Germinal center (tissue), 1 donor: ENCODE measurements at places on chromosomes 13 and 19.

DNA sequence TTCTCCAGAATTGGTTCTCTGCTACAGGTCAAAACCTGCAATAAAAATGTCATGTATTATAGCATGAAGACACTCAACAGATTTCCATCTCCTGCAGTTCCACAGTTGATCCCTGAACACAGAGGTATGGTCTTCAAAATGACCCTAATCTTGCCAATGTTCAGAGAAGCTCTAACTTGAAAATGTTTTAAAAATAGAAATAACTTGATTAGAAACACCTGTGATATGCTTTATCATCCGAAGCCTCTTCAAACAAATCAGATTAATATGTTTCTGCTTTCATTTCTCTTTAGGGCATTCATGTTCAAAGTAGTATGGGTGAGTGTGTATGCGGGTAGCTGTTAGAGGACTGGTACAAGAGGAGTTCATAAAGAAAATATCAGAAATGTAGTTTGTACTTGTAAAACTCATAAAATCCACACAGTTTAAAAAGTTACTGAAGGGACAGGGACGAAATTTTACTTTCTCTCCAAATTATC, 60.4 kb downstream of the KCNRG start:
- peak; percentile 36 for DNase-seq

DNA sequence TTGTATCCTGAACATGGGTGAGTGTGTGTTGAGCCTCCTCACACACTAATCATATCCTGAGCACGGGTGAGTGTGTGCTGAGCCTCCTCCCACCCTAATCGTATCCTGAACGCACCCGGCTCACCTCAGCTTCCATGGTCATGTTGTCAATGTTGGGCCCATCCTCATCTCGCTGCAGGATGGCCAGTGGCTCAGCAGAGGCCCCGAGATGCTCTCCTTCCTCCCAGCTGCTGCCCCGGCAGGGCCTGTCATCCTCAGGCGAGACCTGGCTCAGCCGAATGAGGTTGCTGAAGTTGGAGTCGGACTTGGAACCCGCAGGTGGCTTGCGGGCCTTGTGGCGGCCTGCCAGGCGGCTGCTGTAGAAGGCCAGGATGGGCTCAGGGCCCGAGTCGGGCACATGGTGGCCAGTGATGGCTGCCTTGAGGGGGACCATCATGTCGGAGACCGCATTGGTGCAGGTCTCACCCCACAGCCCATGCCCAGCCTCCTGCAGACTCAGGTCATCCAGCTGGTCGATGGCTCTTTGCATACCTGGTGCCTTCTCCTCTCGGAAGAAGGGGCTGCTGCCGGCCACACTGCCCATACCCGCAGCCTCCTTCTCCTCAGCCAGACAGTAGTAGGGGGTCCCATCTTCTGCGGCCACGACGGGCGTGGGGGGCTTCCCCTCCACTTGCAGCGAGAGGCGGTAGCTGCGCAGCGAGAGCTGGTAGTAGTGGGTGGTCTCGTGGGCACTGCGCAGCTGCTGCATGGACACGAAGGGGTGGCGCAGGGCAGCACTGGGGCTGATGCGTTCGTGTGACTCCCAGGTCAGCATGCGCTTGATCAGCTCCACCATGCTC, 9.6 kb downstream of the HIPK4 start:
- no peak for DNase-seq

DNA sequence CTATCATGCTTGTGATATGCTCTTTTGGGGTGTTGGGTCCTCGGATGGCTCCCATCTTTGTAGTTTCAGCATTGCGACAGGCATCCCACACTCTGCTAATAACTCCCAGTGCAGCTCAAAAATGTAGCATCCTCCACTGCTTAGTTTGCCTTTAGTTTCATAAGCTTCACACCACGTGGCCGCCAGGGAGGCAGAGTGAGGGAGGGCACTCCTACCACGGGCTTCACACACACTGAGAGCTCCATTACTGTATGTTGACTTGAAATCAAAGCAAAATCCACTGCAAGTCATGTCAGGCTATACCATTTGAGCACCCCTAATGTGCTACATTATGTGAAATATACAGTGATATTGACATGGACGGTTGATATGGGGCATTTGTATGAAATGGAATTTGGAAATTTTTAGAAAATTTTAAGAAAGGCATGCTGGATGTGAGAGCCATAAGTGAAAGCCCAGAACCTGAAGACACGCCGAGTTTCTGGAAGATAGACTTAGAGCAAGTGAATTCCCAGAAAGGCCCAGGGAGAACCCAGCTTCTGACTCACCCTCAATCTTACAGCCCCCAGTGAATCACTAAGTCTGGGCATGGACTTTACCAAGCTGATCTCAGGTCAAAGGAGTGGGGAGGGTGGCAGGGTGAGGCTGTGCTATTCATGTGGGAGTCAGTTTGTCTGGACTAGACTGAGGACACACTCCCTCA, 94.1 kb downstream of the HSPH1 start:
- DNase-seq, result no peak

GRCh38 chr13:50318887-50319286, 303.6 kb downstream of the KCNRG start:
- DNase-seq, result no peak

GRCh38 chr19:45613926-45614725, 12.1 kb upstream of the GPR4 start:
- no peak for DNase-seq

DNA sequence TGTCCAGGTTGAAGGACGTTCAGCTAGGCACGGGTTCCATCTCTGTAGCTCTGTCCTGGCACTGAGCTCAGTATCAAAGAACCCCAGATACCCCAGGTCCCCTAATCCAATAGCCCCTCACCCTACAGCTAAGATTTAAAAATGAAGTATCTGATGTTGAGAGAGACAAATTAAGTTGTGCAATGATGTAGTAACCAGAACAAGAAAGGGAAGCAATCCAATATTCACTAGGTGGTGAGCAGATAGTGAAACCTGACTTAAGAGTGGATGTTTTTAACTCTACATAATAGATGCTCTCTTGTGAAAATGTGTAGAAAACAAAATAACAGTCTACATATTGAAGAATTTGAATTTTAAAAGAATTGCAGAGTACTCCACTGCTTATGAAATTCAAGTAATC, 1.8 kb downstream of the ACOD1 start:
- DNase-seq, result no peak

- DNase-seq, result no peak
Measured at GRCh38 chr19:10191347-10191746, 3.4 kb downstream of the DNMT1 start.

DNA sequence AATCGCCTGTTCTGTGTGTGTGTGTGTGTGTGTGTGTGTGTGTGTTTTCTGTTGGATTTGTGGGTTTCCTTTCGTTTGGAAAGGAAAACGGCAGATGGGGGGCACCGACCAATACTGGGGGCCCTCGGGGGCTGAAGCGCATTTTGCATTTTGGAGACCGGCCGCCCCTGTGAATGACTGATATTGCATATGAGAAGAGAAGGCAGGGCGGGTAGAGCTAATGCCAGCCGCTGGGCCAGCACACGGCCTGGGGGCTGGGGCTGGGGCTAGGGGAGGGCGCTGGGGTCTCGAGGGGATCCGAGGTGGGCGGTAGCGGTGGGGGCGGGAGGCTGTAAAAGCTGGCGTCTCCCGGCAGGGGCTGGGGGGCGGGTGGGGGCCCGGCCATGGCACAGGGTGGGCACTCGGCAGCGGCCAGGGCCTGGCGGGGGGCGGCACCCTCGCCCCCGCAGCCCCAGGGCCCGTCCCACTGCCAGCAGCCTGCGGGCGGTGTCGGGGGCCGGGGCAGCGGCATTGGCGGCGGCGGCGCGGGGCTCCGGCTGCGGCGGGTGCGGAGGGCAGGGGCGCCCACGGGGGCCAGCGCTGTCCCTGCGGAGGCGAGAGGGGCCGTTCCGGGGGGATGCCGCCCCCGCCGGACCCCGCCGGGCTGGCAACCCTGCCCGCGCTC, 11.2 kb downstream of the ANO8 start:
- DNase-seq, result no peak

DNA sequence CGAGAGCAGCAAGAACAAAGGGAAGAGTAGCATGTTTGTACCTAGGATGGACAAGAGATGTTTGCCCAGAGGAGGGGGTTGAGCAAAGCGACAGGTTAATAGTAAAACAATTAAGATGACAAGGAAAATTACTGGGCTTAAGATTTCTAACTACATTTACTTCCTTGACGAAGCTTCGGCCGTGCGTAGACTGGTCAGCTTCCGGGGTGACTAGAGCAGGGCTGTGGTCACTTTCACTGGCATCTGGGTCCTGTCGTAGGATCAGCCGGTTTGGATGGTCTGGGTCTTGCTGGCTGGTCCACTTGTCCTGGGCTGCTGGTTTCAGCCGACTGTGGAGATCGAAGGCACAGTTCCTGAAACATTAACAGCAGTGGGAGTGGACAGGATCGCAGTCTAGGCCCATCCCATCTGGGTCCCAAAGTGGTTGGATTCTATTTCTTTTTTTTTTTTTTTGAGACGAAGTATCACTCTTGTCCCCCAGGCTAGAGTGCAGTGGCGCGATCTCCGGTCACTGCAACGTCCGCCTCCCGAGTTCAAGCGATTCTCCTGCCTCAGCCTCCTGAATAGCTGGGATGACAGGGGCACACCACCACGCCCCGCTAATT, 5.0 kb upstream of the BSG start:
- DNase-seq, result no peak

DNA sequence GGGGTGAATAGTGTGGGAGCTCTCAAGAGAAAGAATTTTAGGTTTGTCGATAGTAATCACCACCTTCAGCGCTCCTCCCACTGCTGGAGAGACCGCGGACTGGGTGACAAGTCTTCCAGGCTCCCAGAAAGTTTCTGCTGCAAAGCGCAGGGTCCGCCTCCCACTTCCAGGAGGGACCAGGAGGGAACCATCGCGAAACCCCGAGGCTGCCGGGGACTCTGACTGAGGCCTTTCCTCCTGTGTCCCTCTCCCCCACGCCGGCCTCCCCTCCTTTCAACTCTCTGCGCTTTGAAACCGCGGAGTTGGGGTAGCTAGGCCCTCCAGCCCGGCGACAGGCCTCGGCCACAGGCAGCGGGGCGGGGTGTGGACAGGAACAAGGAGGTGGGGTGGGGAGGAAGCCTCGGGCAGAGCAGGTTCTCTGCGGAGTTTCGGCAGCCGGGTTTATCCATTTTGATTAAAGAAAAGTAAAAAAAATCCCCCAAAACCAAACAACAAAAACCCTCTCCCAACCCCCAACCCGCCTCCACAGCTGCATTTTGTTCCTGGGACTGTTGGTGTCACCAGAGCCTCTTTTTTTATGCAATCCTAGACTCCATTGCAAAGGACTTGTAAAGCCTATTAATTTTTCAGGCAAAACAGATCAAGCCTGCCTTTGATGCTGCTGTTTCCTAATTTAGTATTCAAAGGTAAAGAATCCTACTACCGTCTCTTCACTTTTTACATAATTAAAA, 157.2 kb downstream of the TM9SF2 start:
- DNase-seq, result no peak

DNA sequence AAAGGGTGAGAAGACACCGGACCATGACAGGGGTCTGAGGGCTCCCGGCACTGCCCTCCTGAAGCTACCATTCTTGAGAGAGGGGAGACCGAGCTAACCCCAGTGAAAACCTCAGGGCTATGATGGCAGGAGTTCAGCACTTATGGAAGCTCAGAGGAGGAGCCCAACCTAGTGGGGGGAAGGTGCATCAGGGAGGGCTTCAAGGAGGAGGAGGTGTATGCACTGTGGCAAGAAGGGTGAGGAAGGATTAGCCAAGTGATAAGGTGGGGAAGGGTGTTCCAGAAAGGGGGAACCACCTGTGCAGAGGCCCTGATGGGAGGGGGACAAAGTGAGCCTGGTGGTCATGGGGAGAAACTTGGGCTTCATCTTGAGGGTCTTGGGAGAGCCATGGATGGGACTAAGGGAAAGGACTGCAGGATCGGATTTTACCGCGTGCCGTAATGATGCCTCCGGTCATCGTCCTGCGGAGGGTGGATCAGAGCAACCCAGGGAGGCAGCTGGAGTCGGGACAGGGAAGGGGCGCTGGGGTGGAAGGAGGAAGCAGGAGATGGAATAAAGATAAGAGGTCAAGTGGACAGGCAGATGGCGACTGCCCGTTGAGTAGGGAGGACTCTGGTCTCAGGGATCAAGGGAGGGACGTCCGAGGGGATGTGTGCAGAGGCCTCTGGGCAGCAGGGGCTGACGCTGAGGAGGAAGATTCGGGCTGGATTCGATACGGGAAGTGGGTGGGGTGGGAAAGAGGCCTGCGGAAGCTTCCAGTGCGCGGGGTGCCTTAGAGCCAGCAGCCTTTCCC, 13.3 kb upstream of the PSMD8 start:
- no peak for DNase-seq

DNA sequence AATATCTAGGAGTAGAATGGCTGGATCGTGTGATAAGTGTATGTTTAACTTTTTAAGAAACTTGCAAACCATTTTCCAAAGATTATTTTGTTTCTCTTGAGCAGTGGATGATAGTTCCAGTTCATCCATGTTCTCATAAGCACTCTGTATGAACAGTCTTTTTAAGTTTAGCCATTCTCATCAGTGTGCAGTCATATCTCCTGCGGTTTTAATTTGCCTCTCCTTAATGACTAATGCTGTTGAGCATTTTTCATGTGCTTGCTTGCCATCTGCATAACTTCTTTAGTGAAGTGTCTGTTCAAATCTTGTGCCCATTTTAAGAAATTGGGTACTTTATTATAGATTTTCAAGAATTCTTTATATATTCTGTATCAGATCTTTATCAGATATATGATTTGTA, 58.6 kb downstream of the WASF3 start:
- no peak for DNase-seq

GRCh38 chr13:88472316-88472715, 801.1 kb downstream of the SLITRK5 start:
- DNase-seq, result no peak

- peak; percentile 64 for DNase-seq
Measured at GRCh38 chr19:53195265-53195903, 2.2 kb upstream of the ZNF665 start.

- no peak for DNase-seq
Measured at GRCh38 chr19:28309070-28309469, 903.9 kb downstream of the UQCRFS1 start.

DNA sequence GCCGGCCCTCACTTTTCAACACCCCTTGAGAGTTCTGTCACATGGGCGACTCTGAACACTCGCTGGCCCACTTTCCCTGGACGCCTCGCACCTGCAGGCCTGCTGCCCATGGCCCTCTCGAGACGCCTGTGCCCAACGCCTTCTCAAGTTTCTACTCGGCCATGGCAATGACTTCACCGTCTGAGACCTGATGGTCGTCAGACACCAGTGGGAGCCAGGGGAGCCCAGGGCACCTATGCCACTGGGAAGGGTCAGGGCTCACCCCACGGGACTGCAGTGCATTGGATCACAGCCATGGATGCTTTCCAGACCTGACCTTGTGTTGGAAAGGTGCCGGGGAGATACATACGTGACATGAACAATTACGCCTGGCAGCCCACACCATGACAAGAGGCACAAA, 60.1 kb downstream of the KLF2 start:
- DNase-seq, result no peak
